ENCODE measurements at places on chromosomes 7 and 10. TPM values are rescaled to one million over a fixed set of nuclear protein-coding genes. Genes with fewer than 3 reads are reported as not detected.

The TEX47 gene
- not detected for total RNA-seq

The ANXA11 gene
- total RNA-seq = 52.5 TPM

The MSMB gene
- total RNA-seq = not detected

The DENND2A gene
- 15.6 TPM for total RNA-seq

The DGKB gene
- total RNA-seq = 0.14 TPM

The BMPER gene
- total RNA-seq = 32.6 TPM

The CAV1 gene
- total RNA-seq = 150 TPM

The CYP2C9 gene
- total RNA-seq = not detected

The AGAP5 gene
- total RNA-seq = 4.0 TPM

The FAM53B gene
- total RNA-seq = 7.8 TPM

The SLC37A3 gene
- 87.0 TPM for total RNA-seq

The ATOH7 gene
- not detected for total RNA-seq

The SLC16A12 gene
- total RNA-seq = not detected

The CPED1 gene
- 40.5 TPM for total RNA-seq

The NUTM2E gene
- total RNA-seq = under 0.01 TPM

The TRIL gene
- 1.3 TPM for total RNA-seq

The ELMO1 gene
- 5.6 TPM for total RNA-seq

The THSD7A gene
- total RNA-seq = 0.55 TPM

The PILRA gene
- 0.28 TPM for total RNA-seq

The TUBAL3 gene
- not detected for total RNA-seq

The MMRN2 gene
- 1.7 TPM for total RNA-seq

The SEC61G gene
- total RNA-seq = 259 TPM

The BZW2 gene
- total RNA-seq = 41.2 TPM

The ZNF518A gene
- total RNA-seq = 13.2 TPM

The SEC61A2 gene
- total RNA-seq = 6.6 TPM

The HOGA1 gene
- total RNA-seq = 0.28 TPM

The TMEM229A gene
- not detected for total RNA-seq

The HOXA11 gene
- 9.6 TPM for total RNA-seq

The RSBN1L gene
- 19.9 TPM for total RNA-seq

The DNAH11 gene
- total RNA-seq = 0.46 TPM

Measured in smooth muscle cell of bladder (primary cell).